ENCODE measurements at places on chromosomes 3 and 15. TPM values are rescaled to one million over a fixed set of nuclear protein-coding genes. Genes with fewer than 3 reads are reported as not detected.

The HDC gene
- not detected for total RNA-seq

The GOLGA8K gene
- not detected for total RNA-seq

The CCR8 gene
- total RNA-seq, result not detected

The EEF1AKMT4 gene
- 5.9 TPM for total RNA-seq

The BLM gene
- total RNA-seq, result 16.1 TPM

The HAUS2 gene
- total RNA-seq, result 27.9 TPM

The P2RY12 gene
- total RNA-seq, result not detected

The CASR gene
- not detected for total RNA-seq

The WDR93 gene
- not detected for total RNA-seq

The LRRC2 gene
- 0.37 TPM for total RNA-seq

The TTLL13 gene
- total RNA-seq, result not detected

The AHSG gene
- total RNA-seq, result not detected
